ENCODE measurements at places on chromosomes 16 and 17.

- DNase-seq = no peak
Measured at GRCh38 chr16:59148056-59148768, 414.1 kb upstream of the GOT2 start.

GRCh38 chr17:32299580-32300164, 34.0 kb downstream of the RHBDL3 start:
- no peak for DNase-seq

DNA sequence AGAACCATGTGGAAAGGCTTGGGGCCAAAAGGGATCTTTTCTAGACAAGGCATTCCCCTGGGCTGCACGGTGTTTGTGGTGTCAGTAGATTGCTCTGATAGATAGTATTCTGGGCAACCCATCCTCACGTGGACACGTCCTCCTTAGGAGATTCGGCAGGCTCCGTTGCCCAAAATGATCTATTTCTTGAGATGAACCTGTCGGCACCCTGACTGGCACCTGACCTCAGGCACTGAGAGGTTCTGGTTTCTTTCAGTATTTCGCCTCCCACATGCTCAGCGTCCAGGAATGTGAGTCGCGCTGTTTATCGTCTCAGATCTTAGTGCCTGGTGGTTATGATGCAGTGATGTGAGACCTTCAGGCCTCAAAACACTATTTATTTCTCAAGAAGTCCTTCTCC, 89.7 kb downstream of the MARCHF10 start:
- DNase-seq = no peak

GRCh38 chr17:8574687-8575086, 55.8 kb downstream of the MYH10 start:
- no peak for DNase-seq

GRCh38 chr16:57749101-57749692, 13.6 kb downstream of the KATNB1 start:
- DNase-seq = no peak

DNA sequence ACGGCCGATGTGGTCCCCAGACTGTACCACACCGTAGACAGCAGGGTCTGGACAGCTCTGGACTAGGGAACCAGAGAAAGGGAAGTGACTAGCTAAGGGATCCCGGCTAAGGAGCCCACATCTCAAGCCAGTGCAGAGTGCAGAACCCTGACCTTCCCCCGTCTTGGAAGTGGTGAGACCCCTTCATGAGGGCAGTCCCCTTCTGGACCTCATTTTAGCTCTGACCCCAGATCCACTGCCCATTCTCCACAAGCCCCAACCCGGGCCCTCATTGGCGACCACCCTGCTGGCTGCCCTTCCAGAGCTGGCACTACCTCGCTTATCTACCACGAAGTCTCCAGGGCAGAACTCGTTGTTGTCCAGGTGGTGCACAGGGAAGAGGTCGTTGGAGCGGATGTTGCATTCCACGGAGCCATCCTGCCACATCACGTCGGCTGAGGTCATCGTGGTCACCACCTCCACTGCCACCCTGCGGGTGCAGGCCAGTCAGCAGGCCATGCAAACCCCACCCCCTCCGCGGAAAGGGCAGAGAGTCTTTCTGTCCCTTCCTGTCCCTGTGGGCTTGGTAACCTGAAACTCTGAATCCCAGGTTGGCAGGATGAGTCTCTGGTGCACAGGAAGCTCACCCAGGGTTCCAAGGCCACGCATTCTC, 14.2 kb downstream of the SPHK1 start:
- no peak for DNase-seq

- no peak for DNase-seq
Measured at GRCh38 chr17:12729086-12729485, 60.2 kb upstream of the ARHGAP44 start.

DNA sequence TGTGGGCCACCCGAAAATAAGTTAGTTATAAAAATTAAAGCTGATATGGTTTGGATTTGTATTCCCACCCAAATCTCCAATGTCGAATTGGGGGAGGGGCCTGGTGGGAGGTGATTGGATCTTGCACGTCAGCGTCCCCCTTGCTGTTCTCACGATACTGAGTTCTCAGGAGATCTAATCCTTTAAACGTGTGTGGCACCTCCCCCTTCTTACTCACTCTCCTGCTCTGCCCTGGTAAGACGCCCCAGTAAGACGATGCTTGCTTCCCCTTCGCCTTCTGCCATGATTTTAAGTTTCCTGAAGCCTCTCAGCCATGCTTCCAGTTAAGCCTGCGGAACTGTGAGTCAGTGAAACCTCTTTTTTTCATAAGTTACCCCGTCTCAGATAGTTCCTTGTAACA, 35.4 kb downstream of the SYCE1L start:
- no peak for DNase-seq

DNA sequence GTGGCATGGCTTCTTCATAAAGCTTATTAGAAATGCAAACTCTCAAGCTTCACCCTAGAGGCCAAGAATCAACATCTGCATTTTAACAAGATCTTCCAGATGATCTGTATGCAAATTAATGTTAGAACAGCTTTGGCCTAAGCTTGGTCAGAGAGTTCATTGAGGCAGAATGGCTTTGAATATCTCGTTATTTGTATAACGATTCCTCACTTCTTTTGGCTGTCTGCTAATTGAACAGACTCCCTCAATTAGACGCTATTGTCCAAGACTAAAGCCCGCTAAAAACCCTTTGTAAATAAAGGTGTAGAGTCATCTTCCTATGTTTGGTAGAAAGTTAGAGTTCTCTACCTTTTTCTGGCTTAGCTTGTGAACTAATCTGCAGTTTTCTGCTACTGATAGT, 1453.7 kb downstream of the CDH8 start:
- DNase-seq = no peak

DNA sequence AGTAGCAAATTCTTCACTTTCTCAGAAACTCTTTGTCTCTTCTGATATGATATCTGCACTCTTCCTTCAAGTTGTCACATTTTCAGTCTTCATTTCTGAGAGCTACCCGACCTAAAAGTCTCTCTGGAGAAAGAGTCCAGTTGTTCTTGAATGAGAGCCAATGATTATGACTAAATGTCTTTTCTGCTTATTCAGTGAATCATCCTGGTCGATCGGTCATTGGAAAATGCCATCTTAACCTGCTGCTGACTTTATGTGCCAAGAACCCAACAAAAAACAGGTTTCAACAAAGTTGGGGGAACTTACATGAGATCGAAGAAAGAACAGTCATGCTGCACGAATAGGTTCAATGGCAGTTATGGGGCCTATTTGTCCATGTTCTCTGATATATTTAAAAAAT, 15.9 kb downstream of the SOX9 start:
- DNase-seq = no peak

GRCh38 chr17:79294459-79295071, 219.9 kb downstream of the ENGASE start:
- DNase-seq = no peak

DNA sequence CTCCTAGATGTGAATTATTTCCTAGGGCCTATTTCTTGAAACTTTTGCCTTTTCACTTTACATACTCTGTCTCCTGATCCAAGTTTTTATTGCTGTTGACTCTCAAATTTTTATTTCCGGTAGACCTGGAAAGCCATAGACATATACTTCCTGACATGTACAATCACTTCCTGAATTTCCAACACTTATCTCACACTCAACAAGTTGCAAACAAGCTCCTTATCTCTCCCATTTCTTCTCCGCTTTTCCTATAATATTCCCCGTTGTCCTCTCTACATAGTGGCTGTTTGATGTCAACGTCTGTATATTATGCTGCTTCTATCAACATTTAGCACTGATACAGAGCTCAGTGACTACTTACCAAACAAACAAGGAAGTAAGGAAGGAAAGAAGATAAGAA, 59.3 kb downstream of the IKZF3 start:
- no peak for DNase-seq

DNA sequence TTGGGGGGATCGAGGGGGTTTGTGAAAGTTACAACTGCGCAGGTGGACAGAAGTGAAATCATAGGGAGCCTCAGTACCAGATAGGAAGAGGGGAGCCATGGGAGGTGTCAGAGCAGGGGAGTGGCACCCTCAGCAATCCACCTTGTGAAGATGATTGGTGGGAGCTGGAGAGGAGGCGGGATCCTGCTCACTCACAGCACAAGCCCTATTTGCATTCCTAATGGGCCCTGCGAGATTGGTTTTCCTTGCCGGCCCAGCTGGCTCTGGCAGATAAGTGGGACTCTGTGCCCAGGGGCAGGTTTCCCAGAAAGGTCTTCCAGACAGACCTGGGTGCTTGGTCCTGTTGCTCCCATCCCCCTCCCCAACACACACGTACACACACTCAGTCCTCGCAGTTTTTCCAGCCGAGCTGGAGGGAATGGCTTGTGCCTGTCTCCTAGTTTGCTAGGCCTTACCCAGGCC, 9.4 kb downstream of the WNT3 start:
- no peak for DNase-seq

GRCh38 chr17:63426917-63427308, 19.2 kb downstream of the CYB561 start:
- no peak for DNase-seq

- DNase-seq = no peak
Measured at GRCh38 chr17:4766201-4766600, 5.5 kb upstream of the TM4SF5 start.

GRCh38 chr17:82551779-82552457, 32.4 kb downstream of the FOXK2 start:
- peak; percentile 45 for DNase-seq

- peak; percentile 54 for DNase-seq
Measured at GRCh38 chr16:28984619-28985135, at the start of gene LAT. Gene LAT (plus strand): TSS chr16:28985052. CDS start chr16:28985418, 366 bp downstream.

GRCh38 chr17:30378241-30378824, 394 bp upstream of the CPD start:
- no peak for DNase-seq

GRCh38 chr16:57409870-57410587, 5.5 kb downstream of the CCL17 start:
- DNase-seq = no peak

- no peak for DNase-seq
Measured at GRCh38 chr16:11503566-11503965, 83.2 kb downstream of the LITAF start.

- DNase-seq = no peak
Measured at GRCh38 chr17:79833110-79833450, 6.2 kb downstream of the CBX4 start.

DNA sequence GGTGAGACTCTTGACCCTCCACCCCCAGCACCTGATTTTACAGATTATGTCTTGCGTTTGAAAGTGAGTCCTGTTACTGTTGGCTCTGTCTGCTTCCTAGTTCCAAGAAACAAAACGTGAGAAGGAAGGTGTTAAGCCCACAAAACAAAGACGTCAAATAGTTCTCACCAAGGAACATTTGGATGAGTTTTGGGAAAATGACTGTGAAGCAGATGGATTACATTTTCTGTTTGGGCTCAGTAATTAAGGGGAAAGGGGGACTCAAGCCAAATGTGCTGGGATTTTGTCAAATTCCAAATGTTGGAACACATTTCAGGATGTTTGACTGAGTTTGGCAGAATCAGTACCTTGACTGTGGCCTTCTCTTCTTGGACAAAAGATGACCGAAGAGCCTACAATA, 71.2 kb downstream of the PCTP start:
- DNase-seq = no peak

DNA sequence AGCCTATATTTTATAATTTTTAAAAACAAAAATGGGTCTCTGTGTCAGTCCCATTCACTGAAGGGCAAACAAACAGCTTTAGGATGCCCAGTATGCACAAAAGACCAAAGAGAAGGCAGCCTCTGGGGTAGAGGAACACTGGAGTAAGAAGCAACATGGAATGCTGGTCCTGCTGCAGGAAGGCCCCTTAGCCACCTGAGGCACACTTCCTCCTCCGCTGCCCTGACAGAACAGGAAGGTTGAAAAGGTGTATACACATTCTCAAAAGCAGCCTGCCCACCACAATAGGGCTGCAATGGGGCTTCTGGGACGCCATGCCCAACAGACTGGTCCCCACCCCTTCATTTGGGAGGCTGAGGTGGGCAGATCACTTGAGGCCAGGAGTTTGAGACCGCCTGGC, 19.5 kb downstream of the TOM1L2 start:
- DNase-seq = no peak

GRCh38 chr17:8436844-8437171, 1.1 kb downstream of the NDEL1 start:
- DNase-seq = no peak

DNA sequence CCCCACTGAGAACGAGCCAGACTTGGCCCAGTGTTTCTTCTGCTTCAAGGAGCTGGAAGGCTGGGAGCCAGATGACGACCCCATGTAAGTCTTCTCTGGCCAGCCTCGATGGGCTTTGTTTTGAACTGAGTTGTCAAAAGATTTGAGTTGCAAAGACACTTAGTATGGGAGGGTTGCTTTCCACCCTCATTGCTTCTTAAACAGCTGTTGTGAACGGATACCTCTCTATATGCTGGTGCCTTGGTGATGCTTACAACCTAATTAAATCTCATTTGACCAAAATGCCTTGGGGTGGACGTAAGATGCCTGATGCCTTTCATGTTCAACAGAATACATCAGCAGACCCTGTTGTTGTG, 631 bp downstream of the BIRC5 start:
- DNase-seq = no peak

GRCh38 chr16:75011634-75012307, 12.9 kb downstream of the ZNRF1 start:
- DNase-seq = no peak

GRCh38 chr17:56707312-56708219, 114.1 kb downstream of the NOG start:
- no peak for DNase-seq

GRCh38 chr16:3591991-3592390, 14.8 kb upstream of the NLRC3 start:
- no peak for DNase-seq

- DNase-seq = no peak
Measured at GRCh38 chr17:44084921-44085320, 14.4 kb downstream of the G6PC3 start.

DNA sequence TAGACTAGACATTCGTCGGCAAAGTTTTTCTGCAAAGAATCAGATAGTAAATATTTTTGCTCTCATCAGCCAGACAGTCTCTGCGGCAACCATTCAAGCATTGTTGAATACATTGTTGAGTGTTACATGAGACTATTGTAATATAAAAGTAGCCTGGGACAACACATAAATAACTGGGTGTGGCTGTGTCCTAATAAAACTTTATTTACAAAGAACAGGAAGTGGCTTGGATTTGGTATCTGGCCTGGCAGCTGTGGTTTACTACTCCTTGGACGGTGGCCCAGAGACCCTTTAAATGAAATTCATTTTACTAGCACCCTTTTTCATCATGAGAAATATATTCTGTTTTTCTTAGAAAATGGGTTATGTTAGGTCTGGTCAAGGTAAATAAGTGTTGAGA, 297.2 kb downstream of the WWOX start:
- DNase-seq = no peak

DNA sequence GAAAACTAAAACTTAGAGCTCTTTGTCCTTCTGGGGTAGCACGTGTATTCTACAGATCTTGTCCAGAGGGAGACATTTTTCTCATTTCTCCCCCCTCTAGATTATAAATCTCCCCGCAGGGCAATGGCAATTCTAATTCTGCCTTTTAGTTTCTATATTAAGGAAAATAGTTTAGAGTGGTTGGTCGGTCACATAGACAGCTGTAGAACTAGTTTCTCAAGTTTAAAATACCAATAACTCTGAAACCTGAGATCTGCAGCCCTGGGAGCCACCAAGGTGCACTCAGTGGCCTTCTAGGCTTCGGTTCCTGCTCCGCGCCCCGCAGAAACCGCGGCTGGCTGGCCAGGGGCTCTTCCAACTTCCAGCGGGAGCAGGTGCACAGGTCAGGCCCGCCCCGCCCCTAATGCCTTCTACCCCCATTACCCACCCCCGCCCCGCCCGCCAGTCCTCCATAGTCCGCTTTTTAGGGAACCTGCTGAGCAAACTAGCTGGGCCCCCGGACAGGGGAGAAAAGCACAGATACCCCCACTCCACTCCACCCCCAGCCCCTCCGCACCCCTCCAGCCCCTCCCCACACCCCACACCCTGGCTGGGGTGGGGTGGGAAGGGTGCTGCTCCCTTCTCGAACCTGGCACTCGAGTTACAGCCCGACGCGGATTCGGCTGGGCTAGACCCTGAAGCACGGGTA, 431 bp downstream of the SLFN11 start:
- DNase-seq = no peak

All from stimulated activated CD8-positive, alpha-beta memory T cell treated with anti-CD3 and anti-CD28 coated beads, Interleukin-7, amount 100 ng/mL, for 24 hours (primary cell).